ENCODE measurements at places on chromosomes 12 and 14.

DNA sequence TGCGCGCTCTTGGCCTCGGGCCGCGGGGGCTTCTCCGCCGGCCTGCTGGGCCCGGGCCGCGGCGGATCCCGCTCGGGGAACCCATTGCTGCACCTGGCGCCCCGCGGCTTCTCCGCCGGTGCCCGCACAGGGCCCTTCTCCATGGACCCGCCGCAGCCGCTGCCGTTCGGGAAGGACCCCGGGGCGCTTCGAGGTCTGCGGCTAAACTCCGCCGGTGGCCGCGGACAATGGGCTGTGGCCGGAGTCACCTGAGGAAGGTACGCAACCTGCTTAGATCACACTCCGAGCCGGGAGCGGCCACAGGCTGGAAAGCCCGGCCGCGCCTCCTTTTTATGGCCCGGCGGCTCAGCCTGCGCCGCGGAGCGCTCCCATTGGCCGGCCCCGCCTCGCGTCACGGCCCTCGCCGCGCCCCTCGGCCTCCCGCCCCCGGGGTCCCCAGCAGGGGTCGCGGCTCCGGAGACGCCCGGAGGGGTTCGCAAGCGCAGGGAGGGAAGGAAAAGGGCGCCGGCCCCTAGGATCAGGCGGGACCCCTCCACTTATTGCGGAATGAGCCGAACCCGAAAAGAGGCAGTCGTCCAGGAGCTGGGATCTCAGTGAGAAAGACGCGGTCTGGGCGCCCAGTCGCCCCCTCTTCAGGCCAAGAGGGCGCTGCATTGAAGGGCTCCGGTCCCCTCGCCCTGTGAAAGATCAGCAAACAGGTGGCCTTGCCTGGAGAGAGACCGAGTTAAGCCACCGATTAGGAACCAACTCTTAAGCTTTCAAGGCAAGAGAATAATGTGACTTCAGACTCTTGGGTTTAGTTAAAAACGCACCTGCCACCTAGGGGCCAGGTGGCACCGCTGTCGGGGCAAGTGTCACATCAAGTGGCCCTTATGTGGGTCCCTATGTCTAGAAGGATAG, at the start of gene GCH1:
GCH1 (minus strand) TSS at position 306 of the 900 bp plus-strand sequence; CDS start at position 143, 163 bp downstream.
- peak; percentile 82 for DNase-seq

- no peak for DNase-seq
Measured at GRCh38 chr14:23089498-23090253, 5.3 kb downstream of the ACIN1 start.

DNA sequence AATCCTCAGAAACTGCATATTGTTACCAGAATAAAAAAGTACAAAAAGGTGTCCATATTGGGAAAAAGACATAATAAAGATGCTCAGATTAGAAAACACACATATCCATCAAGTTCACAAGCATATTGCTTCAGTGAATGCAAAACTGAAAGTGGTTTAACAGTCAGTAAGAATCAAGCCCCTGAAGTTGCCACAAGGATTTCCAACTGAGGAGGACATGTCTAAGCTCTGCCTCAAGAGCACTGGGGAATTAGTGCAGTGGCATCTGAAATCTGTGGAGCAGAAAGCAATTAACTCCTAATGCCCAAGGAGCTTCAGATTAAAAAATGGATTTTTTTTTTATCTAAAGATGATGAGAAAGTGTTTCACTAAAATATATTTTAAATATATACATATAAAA, 113.2 kb downstream of the DENND5B start:
- no peak for DNase-seq

DNA sequence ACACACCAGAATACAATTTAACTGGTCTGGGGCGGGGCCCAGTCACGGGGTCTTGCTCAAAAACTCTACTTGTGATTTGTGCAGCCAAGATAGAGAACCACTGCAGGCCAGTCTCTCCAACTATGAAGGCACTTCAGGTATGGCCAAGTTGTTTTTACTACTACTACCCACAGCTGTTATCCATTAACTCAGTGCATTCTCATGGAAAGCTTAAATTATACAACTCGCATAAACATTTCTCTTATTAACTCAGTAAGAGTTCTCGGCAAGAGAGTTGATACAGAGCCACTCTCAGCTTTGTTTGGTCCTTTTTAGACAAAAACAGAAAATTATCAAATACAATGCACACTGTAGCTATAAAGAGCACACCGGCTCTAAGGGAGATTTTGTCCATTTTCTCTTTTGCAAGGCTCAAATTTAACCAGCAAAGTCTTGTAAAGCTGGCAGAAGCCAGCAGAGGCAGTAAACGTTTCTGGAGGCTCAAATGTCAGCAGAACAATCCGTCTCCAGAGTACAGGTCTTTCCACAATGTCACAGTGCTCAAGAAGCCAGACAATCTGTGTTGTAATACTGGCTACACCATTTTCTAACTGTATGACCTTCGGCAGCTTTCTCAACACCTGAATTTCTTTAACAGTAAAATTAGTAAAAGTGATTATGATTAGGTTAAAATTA, 85.9 kb downstream of the PTGER2 start:
- no peak for DNase-seq

DNA sequence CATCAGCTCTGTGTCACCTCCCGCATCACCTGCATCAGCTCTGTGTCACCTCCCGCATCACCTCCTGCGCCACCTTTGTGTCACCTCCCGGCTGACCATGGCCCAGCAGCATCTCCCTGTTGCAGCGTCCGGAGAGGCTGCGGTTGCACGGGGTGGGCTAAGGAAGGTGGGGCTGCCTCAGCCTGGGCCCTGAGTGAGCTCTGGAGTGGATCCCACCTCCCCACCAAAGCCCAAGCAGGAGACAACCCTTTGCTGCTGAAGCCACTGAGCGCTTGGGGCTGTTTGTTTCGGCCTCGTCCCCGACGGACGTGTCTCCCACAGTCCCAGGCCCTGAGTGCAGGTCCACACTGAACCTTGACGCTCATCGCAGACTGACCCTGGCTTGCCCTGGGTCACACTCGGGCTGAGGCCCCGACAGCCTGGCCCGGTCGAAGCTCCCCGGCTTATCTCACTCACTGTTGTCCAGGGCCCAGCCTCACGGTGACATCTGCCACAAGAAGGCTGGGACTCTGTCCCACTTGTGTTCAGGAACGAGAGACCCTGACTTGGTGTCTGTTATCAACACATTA, 12.2 kb downstream of the TMEM121 start:
- no peak for DNase-seq

GRCh38 chr12:120290609-120291305, 946 bp downstream of the RNU4-2 start:
- peak; percentile 49 for DNase-seq

- no peak for DNase-seq
Measured at GRCh38 chr14:51607711-51608110, 44.0 kb upstream of the FRMD6 start.

- DNase-seq, result no peak
Measured at GRCh38 chr14:74684434-74684833, 28.4 kb downstream of the AREL1 start.

DNA sequence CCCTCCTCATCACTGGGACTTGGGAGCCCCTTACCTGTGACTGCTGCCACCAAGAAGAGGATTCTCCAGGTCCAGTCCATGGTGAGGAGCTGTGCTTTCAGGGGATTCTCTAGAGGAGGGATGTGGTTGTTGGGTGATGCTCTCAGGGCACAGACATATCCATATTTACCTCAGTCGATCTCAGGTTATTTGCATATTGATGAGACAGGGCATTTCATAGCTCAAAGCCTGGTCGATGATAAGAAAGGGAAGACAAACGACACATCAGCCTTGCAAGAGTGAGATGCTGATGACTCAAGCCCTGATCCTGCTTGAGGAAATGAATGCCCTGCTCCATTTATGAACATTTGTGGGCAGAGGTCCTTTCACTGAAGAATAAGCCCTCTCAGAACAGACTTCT, 981.0 kb downstream of the TMEM121 start:
- no peak for DNase-seq

- DNase-seq, result no peak
Measured at GRCh38 chr12:1523558-1524050, 70.8 kb downstream of the FBXL14 start.

All from T-helper 2 cell treated with Interferon-gamma antibody and Interleukin-4, amounts not matched to agents 5 μg/mL and 100 μg/mL, for 36 hours (primary cell).